Renal cortex interstitium (tissue), 15 donors: ENCODE measurements at places on chromosomes 7 and 10. TPM values are rescaled to one million over a fixed set of nuclear protein-coding genes. Genes with fewer than 3 reads are reported as not detected.

DNA sequence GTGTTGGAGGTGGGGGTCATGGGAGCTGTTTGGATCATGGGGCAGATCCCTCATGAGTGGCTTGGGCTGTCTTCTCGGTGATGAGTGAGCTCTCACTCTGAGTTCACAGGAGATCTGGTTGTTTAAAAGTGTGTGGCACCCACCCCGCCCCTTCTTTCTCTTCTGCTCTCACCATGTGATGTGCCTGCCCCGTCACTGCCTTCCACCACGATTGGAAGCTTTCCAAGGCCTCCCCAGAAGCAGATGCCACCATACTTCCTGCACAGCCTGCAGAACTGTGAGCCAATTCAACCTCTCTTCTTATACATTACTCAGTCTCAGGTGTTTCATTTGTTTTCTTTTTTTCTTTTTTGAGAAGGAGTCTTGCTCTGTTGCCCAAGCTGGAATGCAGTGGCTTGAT is 170.0 kb downstream of the PTPN20 start:
- no peak for DNase-seq

- no peak for DNase-seq
Measured at GRCh38 chr10:117198088-117198487, 799 bp downstream of the KCNK18 start.

GRCh38 chr10:126215746-126216631 is 172.3 kb downstream of the ADAM12 start:
- peak; percentile 65 for DNase-seq

- DNase-seq, result no peak
Measured at GRCh38 chr10:133168617-133169031, 8.6 kb downstream of the KNDC1 start.

DNA sequence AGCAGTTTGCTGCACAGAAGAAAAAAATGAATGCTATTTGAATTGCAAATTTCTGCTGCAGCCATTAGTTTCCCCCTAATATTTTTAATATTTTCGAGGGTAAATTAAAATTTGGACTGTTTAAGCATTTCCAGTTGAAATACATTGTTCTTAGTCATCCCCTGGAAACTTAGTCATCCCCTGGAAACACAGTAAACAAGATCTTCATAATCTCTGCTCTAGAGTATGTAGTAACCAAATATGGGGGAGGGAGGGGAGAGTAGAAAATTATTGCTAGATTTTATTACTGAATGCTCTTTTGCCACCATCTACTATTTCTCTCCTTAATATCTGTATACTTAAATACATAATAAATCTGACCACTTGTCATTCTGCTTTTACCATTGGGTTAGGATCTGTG is 1053.3 kb downstream of the SORCS1 start:
- DNase-seq, result no peak

DNA sequence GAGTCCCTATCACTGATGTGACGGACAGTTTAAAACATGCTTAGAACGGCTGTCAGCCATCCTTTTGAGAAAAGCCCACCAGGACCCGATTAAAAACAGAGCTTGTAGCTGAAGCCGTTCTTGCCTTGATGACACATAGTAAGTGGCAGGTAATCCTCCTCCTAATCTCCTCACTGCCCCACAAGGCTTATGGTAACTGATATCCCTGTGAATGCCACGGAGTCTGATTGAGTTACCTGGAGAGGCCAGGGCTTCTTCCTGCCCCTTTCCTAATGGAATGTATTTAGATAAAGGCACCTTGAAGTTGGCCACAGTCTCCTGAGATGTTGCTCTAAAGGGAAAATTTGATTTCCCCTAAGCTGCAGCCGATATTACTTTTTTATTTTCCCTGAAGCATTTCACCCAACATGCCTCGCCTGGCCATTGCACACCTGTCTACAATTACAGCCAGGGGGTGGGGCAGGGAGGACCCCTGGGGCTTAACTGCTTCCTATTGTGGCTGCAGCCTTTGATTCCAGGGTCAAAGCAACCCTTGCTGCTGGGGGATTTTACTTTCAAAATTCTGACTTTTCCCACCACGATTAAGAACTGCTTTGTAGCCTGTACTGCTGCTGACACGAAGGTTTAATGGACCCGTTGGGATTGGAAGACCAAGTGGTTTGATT is 169.0 kb upstream of the GPR26 start:
- no peak for DNase-seq

- no peak for DNase-seq
Measured at GRCh38 chr7:146698995-146699610, 582.5 kb downstream of the CNTNAP2 start.

PLAC9 gene
- polyA plus RNA-seq, result 27.7 TPM

- no peak for DNase-seq
Measured at GRCh38 chr7:3892157-3892556, 591.1 kb downstream of the SDK1 start.

GRCh38 chr10:108454224-108454623 is 1289.7 kb upstream of the SORCS1 start:
- no peak for DNase-seq

EPO gene
- polyA plus RNA-seq, result 0.14 TPM
